NCI-H187 treated with DMSO at 0.1 percent for 48 hours (cell line): ENCODE measurements at places on chromosomes 2 and 18.
A peak's percentile ranks its signal among the peaks of the same experiment; 100 is the strongest.

DNA sequence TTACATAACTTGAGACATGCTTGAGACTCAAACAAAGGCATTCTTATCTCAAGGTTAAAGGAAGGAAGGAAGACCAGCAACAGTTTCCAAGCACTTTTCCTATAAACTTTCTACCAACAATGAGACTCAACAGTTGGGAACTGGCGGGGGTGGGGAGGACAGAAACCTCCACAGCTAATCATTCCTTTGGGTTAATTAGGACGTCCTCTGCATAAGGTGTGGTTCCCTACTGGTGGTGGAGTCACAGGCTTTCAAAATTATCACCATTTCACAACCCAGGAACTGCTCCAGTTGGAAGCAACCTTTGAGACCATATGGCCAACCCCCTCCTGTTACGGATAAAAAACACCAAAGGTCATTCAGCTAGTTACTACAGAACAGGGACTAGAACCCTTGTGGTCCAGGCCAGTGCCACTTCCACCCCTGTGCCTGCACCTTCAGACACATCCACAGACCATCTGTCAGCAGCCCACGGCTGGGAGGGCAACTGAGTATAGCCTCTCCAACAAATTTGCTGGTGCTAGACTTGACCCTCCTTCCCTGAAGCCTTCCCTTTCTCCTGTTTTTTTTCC, 30.1 kb upstream of the ATL2 start:
- DNase-seq = no peak

DNA sequence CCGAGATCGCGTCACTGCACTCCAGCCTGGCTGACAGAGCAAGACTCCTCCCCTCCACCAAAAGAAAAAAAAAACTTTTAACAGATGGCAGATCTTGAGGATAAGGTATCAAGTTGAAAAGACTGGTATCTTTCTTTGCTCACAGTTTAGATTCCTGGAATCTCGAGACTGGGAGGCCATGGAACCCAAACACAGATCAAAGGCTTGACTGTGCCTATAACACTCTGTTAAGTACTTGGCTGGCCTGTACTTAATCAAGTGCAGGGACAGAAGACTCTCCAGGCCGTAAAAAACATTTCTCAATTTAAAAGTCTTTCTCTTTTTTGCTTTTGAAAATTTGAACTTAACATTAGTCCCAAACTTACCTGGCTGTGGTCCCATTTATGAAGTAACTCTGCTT, 107.1 kb upstream of the ZNF516 start:
- no peak for DNase-seq

DNA sequence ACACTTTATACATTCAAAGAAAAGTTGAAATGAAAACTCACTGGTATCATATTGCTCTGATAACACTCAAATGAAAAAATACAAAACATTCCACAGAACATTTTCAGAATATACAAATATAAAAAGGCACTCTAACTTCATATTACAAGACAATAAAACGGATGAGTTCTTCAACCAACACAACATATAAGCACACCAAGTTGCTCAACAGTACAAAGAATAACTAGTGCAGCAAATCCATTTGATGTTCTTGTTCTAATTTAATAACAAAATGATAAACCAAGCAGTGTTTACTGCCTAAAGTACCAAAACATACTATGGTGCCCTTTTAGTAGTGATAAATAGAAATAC, 60.8 kb upstream of the PGAP1 start:
- no peak for DNase-seq

- DNase-seq = peak; percentile 57
These were observed at the start of gene WDSUB1 for GRCh38 chr2:159285929-159286708. Gene WDSUB1 (minus strand): TSS chr2:159286703. CDS start chr2:159283069, 3,634 bp downstream.

DNA sequence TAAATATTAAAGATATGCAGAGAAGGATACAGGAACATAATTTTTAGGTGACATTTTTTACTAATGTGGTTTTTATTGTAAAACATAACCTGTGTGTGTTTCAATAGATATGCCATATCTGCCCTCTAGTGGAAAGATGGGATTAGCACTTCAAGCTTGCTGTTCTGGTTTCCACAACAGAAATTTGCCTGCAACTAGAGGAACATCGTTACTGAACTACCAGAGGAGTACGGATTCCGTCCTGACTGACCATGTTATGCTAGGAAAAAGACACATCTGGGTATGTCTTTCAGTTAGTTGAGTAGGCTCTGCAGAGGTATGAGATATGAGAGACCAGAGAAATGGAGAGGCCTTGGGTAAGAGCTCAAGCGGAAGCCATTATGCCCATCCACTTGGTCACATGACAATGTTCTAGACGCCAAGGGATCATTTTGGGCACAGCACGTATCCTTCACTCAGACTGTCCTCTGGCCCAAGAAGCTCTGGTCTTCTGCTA, 104.9 kb downstream of the MBD2 start:
- peak; percentile 17 for DNase-seq

DNA sequence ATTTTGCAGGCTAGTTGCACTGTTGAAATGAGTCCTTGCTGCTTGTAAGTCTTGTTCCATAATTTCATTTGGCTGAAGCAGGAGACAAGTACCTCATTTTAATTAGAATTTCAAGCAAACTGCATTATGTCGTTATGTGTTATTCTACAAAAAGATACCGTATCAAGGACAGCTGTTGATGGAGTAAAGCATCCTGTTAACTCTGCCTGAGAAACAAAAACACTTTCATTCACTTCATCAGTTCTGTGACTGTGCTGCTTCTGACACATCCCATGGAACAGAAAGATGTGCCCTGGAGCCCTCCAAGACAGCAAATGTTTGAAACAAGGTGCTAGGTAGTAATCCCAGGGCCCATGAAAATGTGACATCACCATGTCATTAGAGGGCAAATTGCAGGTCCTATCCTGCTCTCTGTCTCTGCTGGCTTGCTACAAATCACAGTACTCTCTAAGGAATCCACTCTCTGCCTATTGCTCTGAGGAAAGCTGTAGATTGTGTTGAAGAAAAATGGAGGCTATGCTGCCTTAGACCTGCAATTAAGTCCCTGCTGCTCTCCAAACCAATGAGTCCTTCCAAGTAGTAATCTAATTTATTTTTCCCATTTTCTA, 209.7 kb upstream of the PARD3B start:
- DNase-seq = no peak

DNA sequence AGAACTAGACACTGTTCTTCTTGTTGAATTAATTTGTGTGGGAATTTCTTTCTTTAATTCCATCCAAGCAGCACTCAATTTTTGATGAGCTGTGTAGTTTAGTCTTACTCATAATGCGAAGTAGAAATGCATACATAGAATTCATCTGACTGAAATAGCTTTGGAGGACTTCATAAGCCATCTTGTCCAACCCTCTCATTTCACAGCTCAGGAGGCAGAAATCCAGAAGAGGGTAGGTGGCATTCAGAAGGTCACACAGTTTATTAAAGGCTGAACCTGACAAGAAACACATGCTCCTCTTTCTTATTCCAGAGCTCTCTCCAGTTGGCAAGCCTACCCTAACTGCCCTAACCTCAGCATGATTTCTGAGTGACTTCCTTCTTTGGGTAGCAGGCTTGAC, 169.2 kb upstream of the NOSTRIN start:
- DNase-seq = no peak

DNA sequence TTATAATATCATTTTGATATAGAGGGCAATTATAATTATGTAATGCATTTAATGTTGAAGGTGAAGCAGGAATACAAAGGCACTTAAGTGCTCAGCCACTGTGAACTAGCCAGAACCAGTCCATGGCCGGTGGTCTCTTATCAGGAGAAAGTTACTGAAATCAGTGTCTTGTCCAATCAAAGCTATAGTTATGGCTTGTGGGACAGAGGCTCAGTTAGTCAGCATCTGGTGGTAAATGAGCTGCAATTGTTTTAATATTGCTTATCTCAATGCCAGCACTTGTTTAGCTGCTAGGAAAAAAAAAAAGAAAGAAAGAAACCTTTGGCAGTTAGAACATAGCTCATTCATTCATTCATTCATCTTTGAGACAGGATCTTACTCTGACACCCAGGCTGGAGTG, 3.8 kb upstream of the ALS2 start:
- no peak for DNase-seq

- DNase-seq = no peak
These were observed 120.3 kb downstream of the PXDN start for GRCh38 chr2:1623906-1624445.

DNA sequence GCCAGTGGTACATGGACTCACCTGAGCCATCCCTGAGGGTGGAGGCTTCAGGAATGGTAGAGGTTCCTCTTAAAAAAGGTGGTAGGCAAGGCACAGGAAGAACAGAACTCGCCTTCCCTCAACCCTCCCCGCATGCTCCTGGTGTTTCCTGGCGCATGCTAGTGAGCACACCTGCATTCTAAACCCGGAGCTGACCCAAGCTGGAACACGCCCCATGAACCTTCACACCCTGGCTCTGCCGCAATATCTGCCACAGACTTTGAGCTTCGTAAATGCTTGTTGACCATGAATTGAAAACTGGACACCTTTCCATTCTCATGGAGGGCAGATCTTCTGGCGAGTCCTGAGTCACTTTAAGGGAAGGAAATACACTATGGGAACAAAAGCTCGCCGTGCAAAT, 601.3 kb upstream of the RAB6C start:
- no peak for DNase-seq

DNA sequence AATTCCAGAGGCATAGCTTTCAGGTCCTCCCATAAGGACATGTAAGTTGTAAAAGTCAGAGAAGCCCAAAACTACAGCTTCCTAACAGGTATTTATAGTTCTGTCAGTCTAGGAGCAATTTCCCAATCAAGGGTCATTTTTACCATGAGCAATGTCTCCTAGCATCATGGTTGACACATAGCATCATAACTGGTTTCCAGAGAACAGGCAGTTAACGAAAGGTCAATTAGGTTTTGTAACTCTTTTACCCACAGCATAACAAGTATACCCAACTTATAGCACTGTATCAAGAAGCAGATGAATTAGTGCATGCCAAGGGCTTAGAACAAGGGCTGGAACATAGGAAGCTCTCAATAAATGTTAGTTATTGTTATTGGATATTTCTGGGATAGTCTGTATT, 110.1 kb downstream of the MREG start:
- no peak for DNase-seq

- DNase-seq = no peak
These were observed 4.3 kb downstream of the ENOSF1 start for GRCh38 chr18:708096-708495.

DNA sequence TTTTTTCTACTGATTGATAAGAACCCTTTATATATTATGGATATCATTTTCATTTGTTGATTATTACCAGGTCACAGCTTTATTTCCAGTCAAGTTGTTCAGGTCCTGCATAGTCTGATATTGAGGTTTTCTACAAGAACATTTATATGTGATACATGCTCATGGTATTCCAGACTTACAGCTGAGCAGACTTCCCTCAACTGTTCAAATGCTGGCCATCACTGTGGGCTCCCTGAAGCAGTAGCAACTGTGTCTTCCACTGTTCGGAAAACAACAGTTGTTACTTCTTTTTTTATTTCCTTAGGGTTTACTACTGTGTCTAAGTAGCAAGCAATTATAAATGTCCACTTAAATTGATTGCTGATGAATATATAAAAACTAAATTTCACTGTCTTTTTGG, 79.5 kb downstream of the DGKD start:
- DNase-seq = no peak

- DNase-seq = no peak
These were observed 289.2 kb downstream of the SUCLG1 start for GRCh38 chr2:84169871-84170270.

DNA sequence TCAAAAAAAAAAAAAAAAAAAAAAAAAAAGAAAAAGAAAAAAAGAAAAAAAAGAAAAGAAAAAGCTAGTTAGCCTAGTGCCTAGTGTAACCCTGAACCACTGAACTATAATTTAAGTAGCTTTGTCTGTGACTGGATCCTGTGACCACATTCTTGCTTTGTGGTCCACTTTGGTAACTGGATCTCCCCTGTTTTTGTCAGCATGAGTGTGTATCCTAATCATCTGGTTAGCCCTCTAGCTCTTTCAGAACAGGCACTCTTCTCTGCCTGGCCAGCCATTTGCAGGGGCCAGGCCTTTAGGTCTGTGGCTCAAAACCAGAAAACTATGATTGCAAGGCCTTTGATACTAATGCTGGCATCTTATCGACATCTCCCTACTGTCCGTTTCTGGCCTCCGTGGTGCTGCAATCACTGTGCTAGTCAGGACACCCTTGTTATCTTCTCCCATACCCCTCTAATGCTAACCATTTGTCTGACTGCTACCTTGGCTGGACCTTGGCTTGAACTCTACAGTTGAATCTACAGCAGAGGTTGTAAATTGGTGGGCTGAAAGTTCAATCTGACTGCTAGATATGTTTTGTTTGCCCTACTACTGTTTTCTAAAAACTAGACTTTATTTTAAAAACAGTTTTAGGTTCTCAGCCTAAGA, 40.5 kb downstream of the RBKS start:
- no peak for DNase-seq

DNA sequence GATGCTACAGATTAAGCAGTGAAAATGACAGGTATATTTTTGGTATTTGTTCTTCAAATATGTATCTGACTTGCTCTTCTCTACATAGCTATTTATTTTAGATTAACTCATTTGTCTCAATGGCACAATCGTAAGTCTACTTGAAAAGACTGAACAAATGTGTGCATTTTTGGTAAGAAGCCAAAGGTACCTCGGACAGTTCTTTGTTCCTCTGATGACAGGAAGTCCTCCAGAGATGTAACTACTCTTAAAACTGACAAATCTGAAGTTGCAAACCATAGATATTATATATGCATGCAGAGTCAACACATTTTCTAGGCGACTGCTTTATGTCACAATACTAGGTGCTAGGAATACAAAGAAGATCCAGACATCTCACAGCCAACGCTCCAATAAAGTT, 36.7 kb downstream of the NDUFAF7 start:
- DNase-seq = no peak

DNA sequence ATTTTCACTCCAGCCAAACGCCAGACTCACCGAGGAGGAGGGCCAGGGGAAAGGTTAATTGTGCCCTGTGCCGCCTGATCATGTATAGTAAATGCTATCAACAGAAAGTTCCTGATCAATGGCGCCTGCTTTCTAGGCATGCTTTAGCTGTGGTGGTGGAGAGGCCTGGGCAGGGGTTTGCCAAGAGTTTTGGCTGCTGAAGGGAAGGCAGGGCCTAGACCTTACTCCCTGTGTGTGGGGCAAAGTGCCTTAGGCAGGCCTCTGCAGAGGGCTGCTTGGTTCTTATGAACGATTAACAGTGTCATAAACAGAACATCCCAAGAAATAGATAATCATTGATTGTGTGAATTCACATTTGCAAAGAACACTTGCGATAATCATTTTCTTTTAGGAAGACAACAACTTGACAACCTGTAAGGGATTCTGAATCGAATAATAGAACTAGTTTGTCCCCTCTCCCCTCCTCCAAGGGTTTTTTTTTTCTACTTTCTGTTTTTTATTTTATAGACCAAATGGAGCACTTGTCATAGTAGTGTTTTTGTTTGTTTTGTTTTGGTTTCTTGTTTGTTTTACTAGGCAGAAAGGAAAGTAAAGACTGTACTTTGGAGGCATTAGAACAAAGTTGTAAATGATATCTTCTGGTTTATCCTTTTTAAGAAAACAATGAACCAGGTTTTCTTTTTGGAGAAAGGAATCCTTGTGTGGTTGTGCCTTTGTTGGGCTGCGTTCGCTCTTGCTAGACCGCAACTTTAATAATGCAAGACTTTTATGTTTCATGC, 6.5 kb downstream of the TSHZ1 start:
- no peak for DNase-seq

GRCh38 chr2:100278986-100279385, 43.3 kb downstream of the LONRF2 start:
- DNase-seq = no peak

- peak; percentile 88 for DNase-seq
These were observed 1232.6 kb upstream of the NRXN1 start for GRCh38 chr2:52264488-52264887.
